ENCODE measurements at places on chromosomes 1 and 21.

DNA sequence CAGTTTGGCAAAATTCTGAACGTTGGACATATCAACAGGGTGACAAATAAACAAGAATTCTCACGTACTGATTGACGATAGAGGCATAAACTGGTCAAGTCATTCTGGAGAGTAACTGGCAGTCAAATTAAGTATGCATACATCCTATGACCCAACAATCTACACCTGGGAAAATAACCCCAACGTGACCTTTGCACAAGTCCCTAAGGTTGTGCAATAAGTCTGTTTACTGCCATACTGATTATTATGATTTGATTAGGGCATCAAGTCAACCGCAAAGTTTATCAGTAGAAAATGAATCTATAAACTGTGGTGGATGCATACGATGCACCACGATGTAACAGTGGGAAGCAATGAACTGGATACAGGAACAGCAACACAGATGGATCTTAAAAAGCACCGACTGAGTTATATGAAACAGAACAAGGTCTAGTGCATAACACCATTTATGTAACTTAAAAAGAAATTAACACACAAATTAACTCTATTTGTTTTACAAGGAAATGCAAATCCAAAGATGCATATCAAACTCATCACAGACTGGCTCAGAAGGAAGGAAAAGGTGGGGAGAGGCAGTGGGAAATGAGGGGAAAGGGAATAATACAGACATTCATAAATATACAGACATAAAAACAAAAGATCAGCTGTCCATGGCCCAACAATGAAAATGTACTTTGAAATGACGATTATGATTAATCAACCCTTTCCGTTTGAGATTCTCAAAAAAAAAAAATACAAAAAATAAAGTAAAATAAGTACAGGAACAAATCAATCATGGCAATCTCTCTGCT is 41.0 kb upstream of the SEC16B start:
- H3K27ac ChIP-seq = no peak overlapping the region
- no peaks in the 10 kb centered on the region for H3K4me1 ChIP-seq
- H3K4me3 ChIP-seq = no peak overlapping the region
- peaks cover 4% of the 10 kb centered on the region for H3K27me3 ChIP-seq

- H3K36me3 ChIP-seq = peaks cover 12% of the 10 kb centered on the region
- H3K4me1 ChIP-seq = peaks cover 26% of the 10 kb centered on the region
- no peak overlapping the region for H3K27ac ChIP-seq
- no peak overlapping the region for H3K4me3 ChIP-seq
Measured at GRCh38 chr1:180280617-180281016, 50.6 kb downstream of the LHX4 start.

DNA sequence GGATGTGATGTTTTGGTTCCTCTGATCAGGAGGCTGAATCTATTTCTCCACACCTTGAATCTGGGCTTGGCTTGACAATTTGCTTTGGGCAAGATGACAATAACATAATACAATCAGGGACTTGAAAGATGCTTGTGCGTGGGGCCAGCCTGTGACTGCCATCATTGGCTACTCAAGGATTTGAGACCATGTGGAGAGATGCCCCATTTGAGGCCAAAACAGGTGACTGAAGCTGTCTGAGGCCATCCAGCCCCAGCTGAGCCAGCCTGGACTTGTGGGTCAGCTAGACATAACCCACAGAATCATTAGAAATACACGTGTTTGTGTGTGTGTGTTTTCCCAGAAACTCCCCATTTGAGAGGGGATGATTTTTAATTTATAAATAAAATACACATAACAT is 421.5 kb downstream of the PTPRU start:
- no peak overlapping the region for H3K4me3 ChIP-seq
- H3K27me3 ChIP-seq = peaks cover 25% of the 10 kb centered on the region
- no peaks in the 10 kb centered on the region for H3K4me1 ChIP-seq
- peaks cover 2% of the 10 kb centered on the region for H3K36me3 ChIP-seq
- no peak for DNase-seq

DNA sequence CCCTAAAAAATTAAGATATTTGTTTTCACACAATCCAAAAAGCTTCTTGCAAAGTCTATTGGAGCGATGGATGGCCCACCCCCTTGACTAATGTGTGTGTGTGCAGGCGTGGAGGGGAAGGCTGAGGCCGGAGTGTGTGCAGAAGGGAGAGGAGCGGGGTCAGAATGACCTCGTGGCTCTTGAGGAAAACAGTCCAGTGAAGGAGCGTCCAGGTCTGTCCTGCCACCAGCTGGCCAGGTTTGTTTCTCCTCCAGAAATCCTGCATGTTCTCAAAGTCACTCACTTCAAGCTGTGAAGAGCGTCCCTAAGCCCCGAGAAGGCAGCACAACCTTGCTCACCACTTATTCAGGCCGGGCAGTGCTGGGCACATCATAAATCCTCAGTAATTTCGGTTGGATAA is 69.5 kb upstream of the SSX2IP start:
- peaks cover 6% of the 10 kb centered on the region for H3K4me1 ChIP-seq
- H3K27ac ChIP-seq = no peak overlapping the region
- no peak overlapping the region for H3K4me3 ChIP-seq
- no peaks in the 10 kb centered on the region for H3K36me3 ChIP-seq

DNA sequence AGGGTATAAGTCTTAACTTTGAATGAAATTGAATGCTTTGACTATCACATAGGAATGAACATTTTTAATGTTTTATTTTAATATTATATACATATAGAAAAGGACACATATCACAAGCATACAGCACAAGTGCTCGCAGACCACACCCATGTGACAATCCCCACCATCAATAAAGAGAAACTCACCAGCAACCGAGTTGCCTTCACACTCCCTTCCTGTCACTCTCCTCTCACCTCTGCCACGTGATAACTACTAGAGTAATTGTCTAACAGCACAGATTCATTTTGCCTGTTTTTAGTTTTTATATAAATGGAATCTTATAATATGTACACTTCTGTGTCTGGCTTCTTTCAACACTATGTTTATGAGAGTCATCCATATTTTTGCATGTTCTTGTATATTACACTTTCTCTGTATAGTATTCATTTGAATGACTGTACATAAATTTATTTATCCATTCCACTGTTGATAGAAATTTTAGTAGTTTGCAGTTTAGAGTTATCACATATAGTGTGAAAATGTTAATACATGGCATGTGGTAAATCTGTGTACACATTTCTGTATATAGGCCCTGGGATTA is 304.9 kb upstream of the DUSP10 start:
- peaks cover 15% of the 10 kb centered on the region for H3K4me1 ChIP-seq
- no peak overlapping the region for H3K4me3 ChIP-seq
- DNase-seq = no peak
- H3K27ac ChIP-seq = no peak overlapping the region

- no peaks in the 10 kb centered on the region for H3K36me3 ChIP-seq
- H3K4me1 ChIP-seq = no peaks in the 10 kb centered on the region
- H3K27me3 ChIP-seq = peaks cover 4% of the 10 kb centered on the region
- H3K27ac ChIP-seq = no peak overlapping the region
Measured at GRCh38 chr1:176531036-176531435, 68.1 kb downstream of the PAPPA2 start.

DNA sequence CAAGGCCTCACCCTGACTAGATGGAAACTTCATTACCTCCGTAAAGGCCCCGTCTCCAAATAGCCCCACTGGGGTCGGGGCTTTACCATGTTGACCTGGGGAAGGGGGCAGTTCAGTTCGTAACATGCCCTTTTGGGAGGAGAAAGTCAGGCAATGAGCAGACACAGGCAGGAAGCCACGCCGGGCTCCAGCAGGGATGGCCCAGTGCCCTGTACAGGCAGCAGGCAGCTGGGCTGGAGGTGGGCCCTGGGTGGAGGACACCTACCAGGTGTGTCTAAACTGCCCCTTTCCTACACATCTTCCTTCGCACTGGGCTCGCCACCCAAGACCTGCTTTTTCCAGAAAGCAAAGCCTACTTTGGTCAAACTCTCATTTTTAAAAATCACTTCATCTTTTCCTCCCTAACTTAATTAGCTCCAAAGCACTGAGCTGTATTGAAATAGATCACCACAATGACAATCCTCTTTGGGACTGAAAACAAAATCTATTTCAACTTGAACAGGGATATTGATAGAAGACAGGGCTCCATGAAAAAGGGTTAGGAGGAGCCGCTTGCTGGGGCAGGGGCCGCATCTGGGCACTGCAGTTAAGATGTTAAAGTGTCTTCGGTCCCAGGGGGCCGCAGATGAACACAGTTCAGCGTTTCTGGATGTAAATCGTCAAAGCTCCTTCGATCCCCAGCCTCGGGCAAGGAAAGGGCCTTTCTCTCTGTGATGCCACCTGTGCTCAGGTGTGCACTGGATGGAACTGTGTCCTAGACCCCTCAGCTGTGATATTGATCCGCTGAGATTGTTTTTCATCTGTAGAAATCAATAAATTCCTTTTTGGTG is 104.6 kb downstream of the PDE9A start:
- H3K4me1 ChIP-seq = no peaks in the 10 kb centered on the region
- no peaks in the 10 kb centered on the region for H3K36me3 ChIP-seq
- no peak for DNase-seq
- H3K4me3 ChIP-seq = no peak overlapping the region
- H3K27me3 ChIP-seq = peaks cover 5% of the 10 kb centered on the region

DNA sequence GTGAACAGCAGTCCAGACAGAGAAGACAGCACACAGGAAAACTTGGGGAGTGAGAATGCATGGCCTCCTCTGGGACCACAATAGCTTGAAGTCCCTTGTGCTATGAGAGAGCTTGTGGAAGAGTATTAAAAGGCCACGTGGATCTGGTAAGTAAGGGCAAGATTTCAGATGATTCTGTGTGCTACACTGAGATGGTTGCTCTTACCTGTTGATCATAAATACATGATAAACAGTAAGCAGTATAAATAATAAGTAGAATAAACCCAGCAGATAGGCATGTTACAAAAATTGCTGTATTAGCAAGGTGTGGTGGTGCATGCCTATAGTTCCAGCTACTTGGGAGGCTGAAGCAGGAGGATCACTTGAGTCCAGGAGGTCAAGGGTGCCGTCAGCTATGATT is 150.4 kb upstream of the ZC3H11B start:
- no peaks in the 10 kb centered on the region for H3K36me3 ChIP-seq
- H3K4me1 ChIP-seq = no peaks in the 10 kb centered on the region
- H3K27me3 ChIP-seq = no peaks in the 10 kb centered on the region
- no peak overlapping the region for H3K4me3 ChIP-seq

GRCh38 chr1:47280142-47280541 is 33.8 kb downstream of the STIL start:
- no peaks in the 10 kb centered on the region for H3K27me3 ChIP-seq
- no peak overlapping the region for H3K27ac ChIP-seq
- peaks cover 20% of the 10 kb centered on the region for H3K36me3 ChIP-seq

DNA sequence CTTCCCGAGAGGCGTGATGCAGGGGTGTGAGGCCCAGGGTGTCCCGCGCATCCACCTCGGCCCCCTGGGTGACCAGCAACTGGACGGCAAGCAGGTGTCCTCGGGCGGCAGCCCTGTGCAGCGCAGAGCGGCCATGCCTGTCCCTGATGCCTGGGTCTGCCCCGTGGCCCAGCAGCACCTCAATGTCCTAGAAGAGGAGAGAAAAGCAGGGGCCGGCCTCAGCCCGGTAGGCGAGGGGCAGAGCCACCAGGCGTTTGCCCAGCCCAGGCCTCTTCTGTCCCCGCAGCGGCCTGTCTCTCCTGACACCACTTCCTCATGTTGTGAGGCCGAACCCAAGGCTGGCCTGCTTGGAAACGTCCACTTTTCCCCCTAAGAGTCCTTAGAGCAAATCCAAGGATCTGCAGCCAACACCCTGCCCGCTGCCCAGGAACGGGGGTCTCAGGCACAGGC is 1.7 kb downstream of the ANKRD65 start:
- H3K27me3 ChIP-seq = peaks cover 15% of the 10 kb centered on the region
- peak overlapping the region; percentile 23 for H3K4me3 ChIP-seq
- H3K36me3 ChIP-seq = no peaks in the 10 kb centered on the region
- H3K27ac ChIP-seq = no peak overlapping the region
- DNase-seq = no peak
- H3K4me1 ChIP-seq = peaks cover 22% of the 10 kb centered on the region

Measured in stimulated activated naive B cell treated with anti-CD40 and anti-IgM and Interleukin-4, amounts not matched to agents 10 μg/mL and 1 μg/mL and 100 μg/mL, for 72 hours (primary cell).